ENCODE measurements at places on chromosomes 16 and 17.

DNA sequence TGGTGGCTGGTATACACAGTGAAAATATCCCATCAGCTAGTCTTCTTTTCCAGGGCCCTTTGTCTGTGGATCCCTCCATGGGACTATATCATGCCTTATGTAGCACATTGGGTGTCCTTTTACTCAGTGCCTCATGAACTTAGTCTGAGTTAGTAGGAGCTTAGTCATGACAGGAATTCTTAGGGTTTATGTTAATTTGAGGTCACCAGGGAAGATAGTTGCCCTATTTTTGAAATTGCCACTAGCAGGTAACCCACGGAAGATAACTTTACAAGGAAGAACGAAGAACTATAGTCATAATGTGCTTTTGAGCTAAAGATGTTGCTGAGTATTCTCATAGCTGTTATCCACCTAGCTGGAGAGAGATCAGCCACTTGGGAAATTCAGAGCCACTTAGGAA lies 14.8 kb upstream of the PLK1 start:
- no peak for DNase-seq

- DNase-seq = no peak
These were observed 53.8 kb downstream of the PRMT7 start for GRCh38 chr16:68364561-68364998.

DNA sequence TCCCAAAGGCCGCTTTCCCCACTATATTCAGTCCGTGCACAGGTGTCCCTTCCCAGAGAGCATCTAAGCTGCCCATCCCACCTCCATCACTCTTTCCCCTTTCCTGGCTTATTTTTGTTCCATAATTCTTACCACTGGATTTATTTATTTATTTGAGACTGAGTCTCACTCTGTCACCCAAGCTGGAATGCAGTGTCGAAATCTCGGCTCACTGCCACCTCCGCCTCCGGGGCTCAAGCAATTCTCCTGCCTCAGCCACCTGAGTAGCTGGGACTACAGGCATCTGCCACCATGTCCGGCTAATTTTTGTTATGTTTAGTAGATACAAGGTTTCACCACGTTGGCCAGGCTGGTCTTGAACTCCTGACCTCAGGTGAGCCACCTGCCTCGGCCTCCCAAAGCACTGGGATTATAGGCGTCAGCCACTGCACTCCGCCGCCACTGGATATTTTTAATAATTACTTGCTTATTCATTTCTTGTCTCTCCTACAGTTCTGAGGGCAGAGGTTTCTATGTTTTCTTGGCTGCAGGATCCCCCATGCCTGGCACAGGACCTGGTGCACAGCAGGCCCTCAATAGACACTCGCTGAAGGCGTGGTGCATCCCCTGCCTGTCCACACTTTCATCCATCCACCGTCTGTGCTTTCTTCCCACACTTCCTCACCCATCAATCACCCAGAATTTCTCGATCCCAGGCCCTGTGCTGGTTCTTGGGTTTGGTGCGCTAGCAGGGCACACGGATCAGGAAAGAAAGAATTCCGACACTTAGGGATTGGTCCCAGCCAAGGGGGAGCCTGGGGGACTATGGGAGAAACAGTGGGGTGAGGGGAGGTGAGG lies 9.9 kb upstream of the ADGRG1 start:
- DNase-seq = no peak

- DNase-seq = no peak
These were observed 178.0 kb upstream of the DYNLRB2 start for GRCh38 chr16:80362816-80363215.

- DNase-seq = no peak
These were observed 199.5 kb downstream of the SNX29 start for GRCh38 chr16:12176051-12176450.

DNA sequence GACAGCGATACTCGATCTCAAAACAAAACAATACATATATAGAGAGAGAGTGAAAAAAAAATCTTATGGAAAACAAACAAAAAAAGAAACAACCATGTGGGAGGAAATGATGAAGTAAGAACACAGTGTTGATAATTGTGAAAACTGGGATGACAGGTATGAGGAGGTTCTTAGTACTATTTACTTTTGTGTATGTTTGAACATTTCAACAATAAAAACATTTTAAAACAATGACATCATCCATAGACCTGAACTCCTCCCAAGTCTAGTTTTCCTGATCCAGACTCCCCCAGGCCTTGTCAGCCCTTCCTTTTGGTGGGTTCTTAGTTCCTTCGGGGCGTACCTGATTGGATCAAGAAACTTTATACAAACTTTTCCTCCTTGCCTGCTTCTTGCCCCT lies 51.7 kb downstream of the CCDC42 start:
- DNase-seq = no peak

GRCh38 chr17:9828296-9829295 lies 2.9 kb downstream of the GLP2R start:
- DNase-seq = no peak

GRCh38 chr17:42578282-42578869 lies 847 bp upstream of the PSMC3IP start:
- DNase-seq = peak; percentile 43

- no peak for DNase-seq
These were observed 10.6 kb downstream of the GTF3C1 start for GRCh38 chr16:27539120-27539519.

- no peak for DNase-seq
These were observed 38.4 kb downstream of the RMI2 start for GRCh38 chr16:11383481-11384183.

DNA sequence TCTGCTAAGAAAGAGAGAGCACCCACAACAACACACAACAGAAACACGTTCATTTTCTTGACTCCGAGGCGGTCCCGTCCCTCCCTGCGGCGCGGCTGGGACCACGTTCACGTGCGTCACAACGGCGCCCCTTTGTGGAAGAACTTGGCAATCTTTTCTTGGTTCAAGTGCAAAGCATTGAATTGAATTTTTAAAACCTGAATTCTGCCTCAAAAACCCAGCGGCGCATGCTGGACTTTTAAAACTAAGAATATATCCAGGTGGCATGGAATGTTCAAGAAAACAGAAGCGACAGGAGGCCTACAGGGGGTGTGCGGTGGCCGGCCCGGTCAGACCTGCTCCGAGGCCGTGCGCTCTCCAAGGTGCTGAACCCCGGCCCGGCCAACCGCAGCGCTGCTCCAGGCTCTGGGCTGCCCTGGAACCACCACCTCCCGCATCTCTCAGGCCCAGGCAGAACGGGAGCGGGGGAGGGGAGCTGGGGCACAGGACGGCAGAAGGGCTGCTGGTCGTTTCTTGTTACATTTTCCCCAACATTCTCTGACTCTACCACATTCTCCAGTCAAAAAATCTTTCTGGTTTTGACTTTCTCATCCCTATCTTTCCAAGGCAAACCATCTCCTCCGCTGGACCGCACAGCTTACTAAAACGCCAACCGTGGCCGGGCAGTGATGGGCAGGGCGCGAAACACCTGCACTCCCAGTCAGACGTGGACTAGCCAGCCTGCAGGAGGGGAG lies 3.4 kb upstream of the HEXD start:
- DNase-seq = no peak

DNA sequence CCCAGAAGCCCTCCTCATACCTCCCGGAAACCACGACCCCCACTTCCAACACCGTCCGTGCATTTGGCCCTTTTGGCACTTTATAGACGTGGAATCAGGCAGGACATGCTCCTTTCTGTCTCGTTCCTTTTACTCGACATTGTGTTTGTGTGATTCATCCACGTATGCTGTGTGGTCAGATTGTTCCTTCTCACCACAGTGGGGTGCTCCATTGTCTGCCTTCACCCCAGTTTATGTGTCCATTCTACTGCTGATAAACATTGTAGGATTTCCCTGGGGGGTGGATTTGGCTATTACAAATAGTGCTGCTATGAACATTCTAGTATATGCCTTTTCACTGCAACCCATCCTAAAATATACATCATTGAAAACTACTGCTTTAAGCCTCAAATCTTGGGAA lies 28.9 kb upstream of the RPH3AL start:
- DNase-seq = no peak

GRCh38 chr16:86798247-86799041 lies 220.1 kb downstream of the FOXL1 start:
- no peak for DNase-seq

- no peak for DNase-seq
These were observed 1014.2 kb upstream of the CDH8 start for GRCh38 chr16:63050391-63050790.

- no peak for DNase-seq
These were observed 731 bp downstream of the IKZF3 start for GRCh38 chr17:39863244-39863917.

DNA sequence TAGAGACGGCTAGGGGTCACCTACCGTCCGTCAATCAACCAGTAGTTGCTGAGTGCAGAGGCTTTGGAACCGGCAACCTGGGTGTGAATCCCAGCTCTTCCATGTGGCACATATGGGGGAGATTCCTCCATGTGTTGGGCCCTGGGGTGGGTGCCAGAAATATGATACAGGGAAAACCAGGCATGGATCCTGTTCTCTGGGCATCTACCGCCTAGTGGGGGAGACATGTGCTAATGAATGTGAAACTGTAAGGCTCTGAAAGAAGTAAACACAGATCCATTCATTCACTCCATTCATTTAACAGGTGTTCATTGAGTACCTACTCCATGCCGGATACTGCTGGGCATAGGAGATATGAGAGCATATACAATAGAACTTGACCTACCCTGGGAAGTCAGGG lies 39.5 kb upstream of the SDK2 start:
- DNase-seq = no peak

GRCh38 chr16:59748531-59748930 lies 1014.4 kb upstream of the GOT2 start:
- no peak for DNase-seq
